Caudate nucleus (tissue), 63 donors: ENCODE measurements at places on chromosomes 3 and 15.

GRCh38 chr3:66344391-66344811 lies 123.6 kb downstream of the SLC25A26 start:
- no peak for DNase-seq

DNA sequence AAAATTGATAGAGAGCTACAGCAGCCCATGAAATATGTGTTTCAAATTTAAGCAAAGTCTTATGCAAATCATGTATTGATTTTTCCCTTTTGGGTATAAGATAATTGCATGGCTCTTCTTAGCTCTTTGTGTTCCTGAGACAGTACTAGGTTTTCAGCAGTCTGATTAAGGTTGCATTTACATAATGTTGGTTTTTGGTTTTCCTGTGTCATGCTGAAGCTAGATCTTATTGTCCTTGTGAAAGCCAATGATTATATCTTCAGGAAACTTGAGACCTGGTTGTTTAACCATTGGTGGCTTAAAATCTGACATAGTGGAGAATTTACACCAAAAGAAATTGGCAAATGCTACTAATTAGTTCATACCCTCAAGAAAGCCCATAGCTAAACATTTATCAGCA lies 392.6 kb downstream of the ZPLD1 start:
- no peak for DNase-seq

DNA sequence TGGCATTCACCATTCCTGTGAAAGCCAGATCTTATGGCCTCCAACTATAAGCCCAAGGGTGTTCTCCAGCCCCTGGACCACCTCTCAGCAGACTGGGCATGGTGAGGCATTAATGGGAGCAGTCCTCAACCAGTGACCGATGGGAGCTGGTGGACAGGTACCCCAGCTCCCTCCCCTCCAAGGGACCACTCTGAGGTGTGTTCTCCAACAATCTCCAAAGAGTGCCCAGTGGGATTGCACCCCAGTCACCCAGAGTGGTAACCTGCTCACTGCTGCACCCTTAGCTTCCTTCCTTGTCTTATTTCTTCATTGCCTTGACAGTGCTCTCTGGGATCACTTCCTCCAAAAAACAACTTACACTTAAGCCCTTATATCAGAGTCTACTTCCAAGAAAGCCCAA lies 8.2 kb upstream of the ITGA11 start:
- DNase-seq = no peak

DNA sequence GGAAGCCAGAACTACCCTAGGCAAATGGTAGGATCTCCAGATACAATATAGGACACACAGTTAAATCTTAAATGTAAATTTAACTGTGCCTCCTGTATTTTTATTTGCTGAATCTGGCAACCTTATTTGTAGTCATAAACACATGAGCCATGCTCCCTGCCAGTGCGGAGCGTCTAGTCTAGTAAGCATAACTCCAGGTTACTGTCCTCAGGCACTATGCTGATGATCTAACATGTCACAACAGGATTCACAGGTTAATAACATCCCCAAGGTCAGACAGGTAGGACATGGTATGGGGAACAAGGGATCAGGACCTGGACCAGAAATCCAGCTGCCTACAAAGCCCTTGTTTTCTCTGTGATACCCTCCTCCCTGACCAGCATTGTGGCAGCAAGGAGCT lies 305.1 kb downstream of the CACNA2D3 start:
- no peak for DNase-seq

DNA sequence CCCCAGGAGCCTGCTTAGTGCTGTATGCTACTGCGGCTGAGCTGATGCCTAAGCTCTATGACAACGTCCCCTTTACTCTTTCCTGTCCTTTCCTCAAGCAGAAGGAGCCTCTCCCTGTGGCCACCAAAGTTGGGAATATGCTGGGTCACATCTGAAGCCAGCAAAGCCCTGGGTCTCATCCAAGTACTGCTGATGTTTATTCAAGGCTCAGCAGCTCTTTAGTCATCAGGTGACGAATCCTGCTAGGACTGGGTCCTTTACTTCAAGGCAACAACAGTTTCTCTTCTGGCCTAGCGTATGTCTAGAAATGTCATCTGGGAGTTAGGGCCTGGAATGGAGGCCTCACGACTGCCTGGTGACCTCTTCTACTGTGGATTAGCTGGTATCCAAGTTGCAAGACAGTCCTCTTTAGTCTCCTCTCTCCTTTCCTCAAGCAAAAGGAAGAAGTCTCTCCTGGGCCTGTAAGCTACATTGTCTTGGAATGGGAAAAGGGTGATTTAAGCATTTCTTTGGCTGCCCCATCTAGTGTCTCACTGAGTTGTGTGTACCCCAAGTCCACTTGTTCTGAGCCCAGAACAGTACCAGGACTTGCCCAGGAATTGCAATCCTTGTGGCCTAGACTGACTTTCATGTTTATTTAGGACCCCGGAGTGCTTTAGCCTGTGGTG lies 63.9 kb downstream of the TNFAIP8L3 start:
- DNase-seq = no peak

DNA sequence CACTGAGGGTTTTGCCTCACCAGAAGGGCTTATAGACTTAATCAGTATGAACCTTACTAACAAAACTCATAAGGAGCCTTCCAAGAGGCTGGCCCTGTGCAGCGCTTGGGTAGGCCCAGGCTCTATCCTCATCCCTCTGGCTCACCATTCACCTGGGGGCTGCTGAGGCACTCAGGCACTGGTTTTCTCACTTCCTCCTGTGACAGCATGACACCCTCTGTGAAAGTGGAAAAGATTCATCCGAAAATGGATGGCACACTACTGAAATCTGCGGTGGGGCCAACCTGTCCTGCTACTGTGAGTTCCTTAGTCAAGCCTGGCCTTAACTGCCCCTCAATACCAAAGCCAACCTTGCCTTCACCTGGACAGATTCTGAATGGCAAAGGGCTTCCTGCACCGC lies 41.3 kb downstream of the PSMD6 start:
- DNase-seq = no peak

DNA sequence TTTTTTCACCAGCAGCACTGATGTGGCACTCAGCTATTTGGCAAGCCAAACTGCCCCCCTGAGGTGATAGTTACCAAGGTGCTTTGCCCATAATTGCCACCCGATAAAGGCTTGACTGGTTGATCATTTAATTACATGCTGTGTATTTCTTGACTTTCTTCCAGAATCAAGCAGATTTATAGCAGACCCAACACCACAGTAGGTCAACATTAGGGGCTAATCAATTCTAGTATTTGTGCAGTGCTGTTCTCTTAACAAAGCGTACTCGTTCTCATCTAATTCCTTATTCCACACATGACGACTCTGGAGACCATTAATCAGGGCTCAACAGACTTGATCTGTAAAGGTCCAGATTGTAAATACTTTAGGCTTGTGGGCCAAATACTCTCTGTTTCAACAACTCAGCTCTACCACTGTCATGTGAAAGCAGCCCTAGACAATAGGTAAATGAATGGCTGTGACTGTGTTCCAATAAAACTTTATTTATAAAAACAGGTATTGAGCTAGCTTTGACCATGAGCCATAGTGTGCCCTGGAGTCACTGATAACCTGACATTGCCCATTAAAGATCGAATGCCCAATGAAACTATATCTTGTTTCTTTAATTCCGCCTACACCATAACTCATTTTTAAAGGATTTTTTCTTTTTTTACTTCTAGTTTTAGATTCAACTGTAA lies 119.1 kb upstream of the TMC3 start:
- no peak for DNase-seq

GRCh38 chr15:32901995-32902394 lies 184.2 kb downstream of the GREM1 start:
- DNase-seq = no peak

- DNase-seq = no peak
Observed at GRCh38 chr3:15342945-15343344, 10.6 kb upstream of the SH3BP5 start.

- DNase-seq = no peak
Observed at GRCh38 chr3:23889386-23889785, 27.4 kb downstream of the NKIRAS1 start.

DNA sequence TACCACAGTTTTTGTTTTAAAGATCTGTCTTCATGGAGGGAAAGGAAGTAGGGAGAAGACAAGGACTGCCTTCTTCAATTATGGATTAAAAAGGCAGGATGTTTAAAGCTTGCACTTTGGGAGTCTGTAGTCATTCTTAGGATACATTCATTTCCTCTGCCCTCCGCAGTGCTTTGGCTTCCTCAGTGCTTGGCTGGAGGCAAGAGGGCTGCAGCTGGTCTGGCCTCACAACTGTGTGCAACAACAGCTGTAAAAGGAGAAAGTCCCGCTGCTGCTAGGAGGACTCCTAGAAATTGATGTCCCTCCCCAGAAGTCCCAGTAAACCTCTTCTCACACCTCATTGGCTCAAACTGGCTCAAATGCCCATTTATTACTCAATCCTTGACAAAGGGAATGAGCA lies 54.4 kb upstream of the PPP2R3A start:
- no peak for DNase-seq

GRCh38 chr15:63892794-63893441 lies 59.2 kb upstream of the HERC1 start:
- DNase-seq = peak; percentile 20

DNA sequence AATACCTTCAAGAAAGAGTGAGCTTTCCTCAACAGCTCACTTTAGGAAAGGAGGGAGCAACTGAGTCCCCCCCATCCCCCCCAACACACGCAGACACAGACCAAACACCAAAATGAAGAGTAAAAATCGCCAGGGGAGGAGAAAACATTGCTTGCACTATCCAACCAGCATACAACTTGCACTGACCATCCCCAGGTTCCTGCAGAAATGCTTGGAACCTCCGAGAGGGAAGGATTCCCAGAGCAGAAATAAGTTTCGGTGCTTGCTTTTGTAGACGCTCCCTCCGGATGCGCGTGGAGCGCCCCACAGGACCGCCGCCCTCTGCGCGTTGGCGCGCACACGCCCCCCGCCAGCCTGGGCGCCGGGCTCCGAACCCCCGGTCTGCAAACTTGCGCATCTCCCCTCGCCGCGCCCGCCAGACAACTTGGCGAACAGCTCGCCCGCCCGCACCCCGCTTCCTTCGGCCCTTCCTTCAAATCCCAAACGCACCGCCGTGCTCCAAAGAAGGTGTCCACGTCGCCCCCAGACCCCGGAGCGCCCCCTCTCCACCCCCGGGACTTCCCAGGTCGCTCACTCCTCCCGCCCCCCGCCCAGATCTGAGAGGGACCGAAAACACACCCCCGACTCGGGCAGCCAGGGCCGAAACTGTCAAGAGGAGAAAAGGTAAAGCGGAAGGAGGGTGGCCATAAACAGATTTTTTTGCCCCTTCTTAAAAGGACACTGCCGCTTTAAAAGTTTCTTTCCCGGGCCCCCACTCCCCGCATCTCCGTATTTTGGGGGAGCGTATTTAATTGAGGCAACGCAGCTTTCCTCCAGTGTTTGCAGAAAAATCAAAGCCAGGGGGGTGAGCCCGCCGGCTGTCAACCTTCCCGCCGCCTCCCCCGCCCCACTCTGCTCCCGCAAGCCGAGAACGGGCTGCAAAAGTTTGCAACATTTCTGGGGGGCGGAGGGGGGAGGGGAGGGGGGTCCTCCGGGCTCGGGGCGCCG lies 859 bp downstream of the RORA start:
- peak; percentile 30 for DNase-seq

GRCh38 chr15:98418122-98418521 lies 230.2 kb upstream of the IGF1R start:
- no peak for DNase-seq

DNA sequence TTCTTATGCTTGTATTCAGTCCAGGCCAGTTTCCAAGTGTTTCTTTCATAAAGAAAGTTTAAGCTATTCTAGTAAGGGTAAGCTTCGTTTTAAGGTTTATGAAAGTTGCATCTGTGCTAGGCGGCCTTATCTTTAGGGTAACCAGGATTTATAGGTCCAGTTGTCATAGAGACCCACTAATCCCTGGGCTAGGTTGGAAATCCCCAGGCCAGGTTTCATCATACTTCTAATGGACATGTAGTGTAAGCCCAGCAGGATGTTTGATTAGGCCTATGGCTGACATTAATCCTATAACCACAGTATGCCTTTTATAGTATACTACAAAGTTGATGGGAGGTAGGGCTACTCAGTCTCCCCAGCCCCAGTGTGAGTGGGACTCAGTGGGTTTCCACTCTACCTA lies 312.4 kb downstream of the CACNA2D3 start:
- no peak for DNase-seq

DNA sequence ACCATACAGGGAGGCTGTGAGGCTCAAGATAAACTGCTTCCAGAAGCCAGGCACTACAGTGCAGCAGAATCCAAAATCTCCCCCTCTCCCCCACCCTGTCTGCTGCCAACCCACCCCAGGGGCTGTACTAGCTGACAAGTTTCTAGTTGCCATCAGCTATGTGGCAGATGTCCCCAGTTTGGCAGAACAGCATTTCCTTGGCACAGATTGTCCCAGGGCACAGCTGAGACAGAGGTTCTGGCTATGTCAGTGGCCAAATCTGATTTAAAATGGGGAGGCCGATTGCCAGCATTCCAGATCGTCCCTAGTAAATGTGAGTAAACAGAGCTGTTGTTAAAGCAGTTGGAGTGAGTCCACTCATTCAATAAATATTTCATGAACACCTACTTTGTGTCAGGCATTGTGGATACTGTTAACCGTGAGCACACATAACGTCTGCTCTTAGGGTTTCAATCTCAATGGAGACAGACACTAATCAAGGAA lies 28.0 kb upstream of the CCDC174 start:
- DNase-seq = no peak

- DNase-seq = peak; percentile 34
Observed at GRCh38 chr15:65060641-65061397, 7.0 kb downstream of the RASL12 start.

DNA sequence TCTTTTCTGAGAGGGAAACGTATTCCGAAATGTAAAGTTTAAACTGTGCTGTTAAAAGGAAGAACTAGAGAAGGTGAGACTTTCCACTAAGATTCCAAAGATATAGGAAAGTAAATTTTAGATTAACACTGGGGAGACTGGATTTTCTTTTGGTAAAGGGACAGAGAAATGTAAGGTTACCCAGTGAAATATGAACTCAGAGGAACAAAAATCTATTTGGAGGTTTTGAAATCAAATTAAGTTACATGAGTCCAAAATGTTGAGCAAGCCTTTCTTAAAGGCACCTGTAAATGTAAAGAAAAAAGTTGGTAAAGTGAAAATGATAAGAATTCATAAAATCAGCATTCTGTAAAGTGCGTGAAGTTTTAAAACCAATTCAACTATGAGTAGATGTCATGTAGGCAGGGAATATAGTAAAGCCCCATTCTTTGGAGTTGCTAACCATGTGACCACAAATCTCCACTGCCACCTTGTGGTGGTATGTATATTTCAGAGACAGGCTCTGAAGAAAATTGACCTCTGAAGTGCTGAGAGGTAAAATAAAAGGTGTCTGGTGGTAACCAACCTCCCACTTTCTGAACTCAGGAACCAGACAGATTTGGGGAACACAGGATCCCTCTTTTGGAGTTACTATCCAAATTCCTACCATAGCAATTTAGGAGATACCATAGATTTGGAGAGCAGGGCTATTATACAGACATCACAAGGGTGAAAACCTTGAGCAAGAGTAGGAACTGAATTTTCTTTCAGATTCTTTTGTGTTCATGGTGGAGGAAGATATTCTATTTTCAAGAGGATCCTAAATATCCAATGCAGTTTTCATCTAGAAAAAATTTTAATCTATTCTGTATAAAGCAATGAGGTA lies 215.3 kb downstream of the ROBO2 start:
- no peak for DNase-seq

DNA sequence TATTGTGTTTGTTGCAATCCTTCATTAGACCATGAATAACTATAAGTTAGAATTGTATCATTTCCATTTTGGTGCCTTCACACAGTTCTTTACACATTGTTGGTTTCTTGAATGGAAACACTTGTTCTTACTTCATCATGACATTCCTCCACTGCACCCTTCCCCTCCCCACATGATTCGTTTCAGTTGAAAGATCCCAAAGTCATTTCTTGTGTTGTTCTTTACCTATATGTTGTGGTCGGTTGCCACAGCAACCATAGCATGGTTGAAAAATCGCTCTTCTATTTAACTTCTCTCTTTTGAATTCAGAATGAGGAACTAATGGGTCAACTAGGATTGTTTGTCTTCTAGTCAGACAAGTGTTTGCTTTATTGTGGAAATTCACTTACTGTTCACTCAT lies 103.3 kb downstream of the IL1RAP start:
- DNase-seq = no peak
